ENCODE measurements at places on chromosomes 7 and 10.

DNA sequence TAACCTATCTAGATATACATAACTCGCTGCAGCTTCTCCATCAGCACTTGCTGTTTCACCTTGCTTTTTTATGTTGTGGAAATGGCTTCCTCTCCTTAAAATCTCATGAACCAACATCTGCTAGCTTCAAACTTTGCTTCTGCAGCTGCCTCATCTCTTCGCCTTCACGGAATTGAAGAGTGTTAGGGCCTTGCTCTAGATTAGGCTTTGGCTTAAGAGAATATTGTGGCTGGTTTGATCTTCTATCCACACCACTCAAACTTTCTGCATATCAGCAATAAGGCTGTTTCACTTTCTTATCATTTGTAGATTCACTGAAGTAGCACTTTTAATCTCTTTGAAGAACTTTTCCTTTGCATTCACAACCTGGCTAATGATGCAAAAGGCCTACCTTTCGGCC is 49.2 kb upstream of the AGR3 start:
- no peak for DNase-seq

DNA sequence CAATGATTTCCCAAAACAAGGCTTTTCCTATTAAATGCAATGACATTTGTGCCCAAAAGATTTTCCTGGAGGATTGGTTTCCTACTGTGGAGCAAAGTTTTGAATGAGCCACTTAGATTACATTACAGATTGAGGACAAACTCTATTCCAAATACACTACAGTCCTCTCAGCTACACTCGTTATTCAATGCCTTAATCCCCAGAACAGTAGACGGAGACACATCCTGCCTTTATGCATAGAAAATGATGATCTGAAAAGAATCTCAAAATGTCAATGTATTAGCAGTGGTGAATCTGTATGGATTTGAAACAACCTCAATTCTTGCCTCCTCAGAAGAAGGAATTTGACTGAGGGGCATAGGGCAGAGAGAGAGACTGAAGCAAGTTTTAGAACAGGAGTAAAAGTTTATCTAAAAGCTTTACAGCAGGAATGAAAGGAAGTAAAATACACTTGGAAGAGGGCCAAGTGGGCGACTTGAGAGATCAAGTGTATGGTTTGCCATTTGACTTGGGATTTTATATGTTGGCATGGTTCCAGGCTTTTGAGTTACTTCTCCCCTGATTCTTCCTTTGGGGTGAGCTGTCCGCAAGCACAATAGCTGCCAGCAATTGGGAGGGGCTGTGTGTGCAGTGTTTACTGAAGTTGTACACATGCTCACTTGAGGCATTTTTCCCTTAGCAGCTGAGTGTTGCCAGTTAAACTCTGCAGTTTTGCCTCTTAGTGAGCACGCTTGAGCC is 891.9 kb upstream of the MBL2 start:
- peak; percentile 4 for DNase-seq

GRCh38 chr7:141928845-141929195 is 12.6 kb downstream of the OR9A4 start:
- DNase-seq = no peak

GRCh38 chr7:100603726-100604027 is 1.5 kb downstream of the PCOLCE start:
- no peak for DNase-seq

DNA sequence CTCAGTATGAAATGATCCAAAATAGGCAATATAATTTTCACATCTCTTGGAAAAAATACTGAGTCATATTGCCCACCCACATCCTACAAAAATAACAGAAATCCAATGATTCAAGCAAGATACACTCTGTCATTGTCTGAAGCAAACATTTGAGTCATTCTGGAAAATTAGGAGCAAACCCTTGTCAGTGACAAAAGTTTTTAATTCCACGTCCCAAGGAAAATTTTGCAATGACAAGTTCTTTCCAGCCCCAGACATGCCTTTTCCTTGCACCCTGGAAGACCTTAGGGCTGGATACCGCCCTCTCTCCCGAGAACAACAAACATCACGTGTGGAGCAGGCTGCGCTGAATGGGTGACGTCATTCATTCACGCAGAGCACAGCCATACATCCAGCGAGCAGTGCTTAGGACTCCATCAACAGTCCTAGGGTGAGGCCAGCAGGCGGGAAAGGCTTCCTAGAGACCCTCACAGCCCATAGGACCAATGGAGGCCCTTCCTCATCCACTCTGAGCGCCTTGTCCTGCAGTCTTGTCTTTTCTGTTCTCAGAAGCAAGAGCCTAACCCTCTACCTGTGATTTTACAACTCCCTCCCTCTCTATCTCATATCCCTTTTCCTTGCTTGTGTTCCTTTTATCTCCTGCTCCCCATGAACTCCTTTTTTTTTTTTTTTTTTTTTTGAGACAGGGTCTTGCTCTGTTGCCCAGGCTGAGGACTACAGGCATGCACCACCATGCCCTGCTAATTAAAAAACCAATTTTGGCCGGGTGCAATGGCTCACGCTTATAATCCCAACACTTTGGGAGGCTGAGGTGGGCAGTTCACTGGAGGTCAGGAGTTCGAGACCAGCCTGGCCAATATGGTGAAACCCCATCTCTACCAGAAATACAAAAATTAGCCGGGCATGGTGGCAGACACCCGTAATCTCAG is 23.5 kb upstream of the KDM7A start:
- DNase-seq = peak; percentile 35

GRCh38 chr7:37379546-37380277 is 69.0 kb downstream of the ELMO1 start:
- DNase-seq = no peak

DNA sequence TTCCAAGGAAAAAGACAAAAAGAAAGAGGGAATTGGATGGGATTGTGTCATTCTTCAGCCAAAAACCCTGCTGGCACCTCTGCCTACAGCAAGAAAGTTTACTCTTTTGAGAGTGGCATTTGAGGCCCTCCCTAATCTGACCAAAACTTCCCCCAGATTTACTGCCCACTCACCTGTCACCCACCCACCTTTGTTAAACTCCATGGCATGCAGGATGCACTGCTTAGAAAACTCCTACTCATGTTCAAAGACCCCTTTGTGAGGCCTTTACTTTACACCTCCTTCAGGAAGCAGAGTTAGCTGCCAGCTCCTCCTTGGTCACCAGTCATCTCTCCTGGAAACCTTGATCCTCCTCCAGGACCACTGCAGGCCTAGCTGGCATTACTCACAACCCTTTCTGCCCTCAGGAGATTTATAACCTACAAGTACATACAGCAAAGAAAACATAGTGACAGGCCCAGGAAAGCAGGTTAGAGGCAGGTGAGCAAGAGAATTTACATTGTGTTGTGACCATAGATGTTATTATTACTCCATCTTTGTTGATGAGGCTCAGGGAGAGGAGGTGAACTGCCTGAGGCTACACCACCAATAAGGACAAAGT is 10.3 kb upstream of the PLAC9 start:
- DNase-seq = no peak

- DNase-seq = no peak
Measured at GRCh38 chr10:100746784-100747455, 1.5 kb downstream of the PAX2 start.

GRCh38 chr7:64651203-64651602 is 14.7 kb upstream of the ZNF107 start:
- no peak for DNase-seq

GRCh38 chr10:95876756-95877155 is 31.0 kb upstream of the CC2D2B start:
- no peak for DNase-seq

GRCh38 chr7:31311552-31311951 is 29.0 kb downstream of the NEUROD6 start:
- no peak for DNase-seq

DNA sequence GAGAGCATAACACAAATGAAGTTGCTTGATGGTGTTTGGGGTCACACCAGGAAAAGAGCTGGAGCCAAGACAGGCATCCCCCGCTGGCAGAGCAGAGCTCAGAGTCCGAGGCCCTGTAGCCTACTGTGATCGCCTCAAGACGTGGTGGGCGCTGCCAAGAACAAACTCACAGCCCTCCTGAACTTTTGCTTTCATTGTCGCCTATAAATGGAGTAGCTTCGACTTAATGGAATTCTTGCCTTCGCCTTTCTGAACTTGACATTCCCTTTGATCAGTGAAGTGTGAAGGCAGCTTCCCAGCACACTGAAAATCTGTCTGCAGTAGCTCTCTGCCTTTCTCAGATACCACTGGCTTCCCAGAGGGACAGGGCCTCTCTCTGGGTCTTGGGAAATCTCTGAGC is 21.3 kb downstream of the CPXM2 start:
- no peak for DNase-seq

GRCh38 chr10:58982470-58983239 is 193.8 kb upstream of the PHYHIPL start:
- DNase-seq = no peak

GRCh38 chr10:35896001-35896400 is 253.9 kb upstream of the FZD8 start:
- DNase-seq = no peak

DNA sequence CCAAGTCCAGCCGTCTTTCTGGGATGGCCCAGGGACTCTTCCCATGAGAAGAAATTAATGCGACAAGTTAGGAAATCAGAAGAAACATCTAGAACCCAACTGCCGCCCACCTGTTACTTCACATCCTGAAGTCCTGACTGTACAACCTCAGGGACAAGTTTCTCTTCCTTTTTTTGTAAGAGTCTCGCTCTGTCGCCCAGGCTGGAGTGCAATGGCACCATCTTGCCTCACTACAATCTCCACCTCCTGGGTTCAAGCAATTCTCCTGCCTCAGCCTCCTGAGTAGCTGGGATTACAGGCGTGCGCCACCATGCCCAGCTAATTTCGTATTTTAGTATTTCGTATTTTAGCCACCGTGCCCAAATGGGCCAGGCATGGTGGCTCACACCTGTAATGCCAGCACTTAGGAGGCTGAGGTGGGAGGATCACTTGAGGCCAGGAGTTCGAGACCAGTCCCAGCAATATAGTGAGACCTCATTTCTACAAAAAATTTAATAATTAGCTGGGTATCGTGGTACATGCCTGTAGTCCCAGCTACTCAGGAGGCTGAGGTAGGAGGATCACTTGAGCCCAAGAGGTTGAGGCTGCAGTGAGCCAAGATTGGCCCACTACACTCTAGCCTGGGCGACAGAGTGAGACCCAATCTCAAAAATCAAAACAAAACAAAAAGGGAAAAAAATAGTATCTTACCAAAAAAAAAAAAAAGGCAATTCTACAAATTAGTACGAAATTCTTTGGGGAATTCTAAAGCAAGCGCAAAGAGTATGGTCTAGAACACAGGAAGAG is 20.8 kb downstream of the LAT2 start:
- no peak for DNase-seq

GRCh38 chr10:11799736-11800080 is 23.4 kb upstream of the PROSER2 start:
- no peak for DNase-seq

- no peak for DNase-seq
Measured at GRCh38 chr7:25347360-25348066, 119.2 kb upstream of the NPVF start.

- no peak for DNase-seq
Measured at GRCh38 chr10:20157314-20157713, 341.1 kb downstream of the PLXDC2 start.

DNA sequence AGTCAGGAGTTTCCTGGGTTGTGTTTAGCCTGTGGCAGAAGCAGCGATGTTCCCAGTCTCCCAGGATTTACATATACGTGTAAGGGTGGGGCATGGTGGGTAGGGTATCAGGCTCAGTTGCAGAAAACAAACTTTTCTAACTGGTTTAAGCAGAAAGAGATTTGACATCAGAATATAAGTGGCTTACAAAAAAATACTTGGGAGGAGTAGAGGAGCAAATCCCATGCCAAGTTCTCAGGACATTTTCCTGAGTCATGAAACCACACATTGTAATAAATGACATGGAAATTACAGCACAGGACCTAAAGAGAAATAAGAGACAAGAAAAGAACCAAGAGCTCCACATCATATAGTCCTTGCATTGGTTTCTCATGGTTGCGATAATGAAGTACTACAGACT is 26.2 kb upstream of the FRMD4A start:
- no peak for DNase-seq

GRCh38 chr7:100163006-100163531 is 4.5 kb upstream of the TRAPPC14 start:
- DNase-seq = no peak

GRCh38 chr10:84177541-84178141 is 4.0 kb downstream of the GPR15LG start:
- no peak for DNase-seq

DNA sequence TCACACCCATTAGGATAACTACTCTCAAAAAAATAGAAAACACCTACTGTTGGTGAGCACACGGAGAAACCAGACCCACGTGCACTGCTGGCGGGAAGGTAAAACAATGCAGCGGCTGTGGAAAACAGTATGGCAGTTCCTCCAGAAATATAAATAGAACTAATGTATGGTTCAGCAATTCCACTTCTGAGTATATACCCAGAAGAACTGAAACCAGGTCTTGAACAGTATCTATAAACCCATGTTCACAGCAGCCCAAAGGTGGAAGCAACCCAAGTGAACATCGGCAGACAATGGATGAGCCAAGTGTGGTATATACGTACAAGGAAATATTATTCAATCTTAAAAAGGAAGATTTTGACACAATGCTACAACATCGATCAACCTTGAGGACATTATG is 164.7 kb downstream of the ZMYND11 start:
- no peak for DNase-seq

GRCh38 chr7:36306222-36306621 is 83.4 kb upstream of the ANLN start:
- DNase-seq = no peak

GRCh38 chr7:139648941-139649425 is 125.5 kb downstream of the CLEC2L start:
- DNase-seq = no peak

GRCh38 chr7:131726031-131726430 is 169.6 kb upstream of the PODXL start:
- DNase-seq = no peak
